Stimulated activated CD4-positive, alpha-beta T cell treated with anti-CD3 and anti-CD28 coated beads, Interleukin-15, amount 100 ng/mL, for 24 hours (primary cell): ENCODE measurements at places on chromosomes 1 and 21.

GRCh38 chr1:145983206-145983675, 13.1 kb downstream of the TXNIP start:
- no peak for DNase-seq

GRCh38 chr1:175499595-175500382, 243.6 kb downstream of the TNR start:
- no peak for DNase-seq

DNA sequence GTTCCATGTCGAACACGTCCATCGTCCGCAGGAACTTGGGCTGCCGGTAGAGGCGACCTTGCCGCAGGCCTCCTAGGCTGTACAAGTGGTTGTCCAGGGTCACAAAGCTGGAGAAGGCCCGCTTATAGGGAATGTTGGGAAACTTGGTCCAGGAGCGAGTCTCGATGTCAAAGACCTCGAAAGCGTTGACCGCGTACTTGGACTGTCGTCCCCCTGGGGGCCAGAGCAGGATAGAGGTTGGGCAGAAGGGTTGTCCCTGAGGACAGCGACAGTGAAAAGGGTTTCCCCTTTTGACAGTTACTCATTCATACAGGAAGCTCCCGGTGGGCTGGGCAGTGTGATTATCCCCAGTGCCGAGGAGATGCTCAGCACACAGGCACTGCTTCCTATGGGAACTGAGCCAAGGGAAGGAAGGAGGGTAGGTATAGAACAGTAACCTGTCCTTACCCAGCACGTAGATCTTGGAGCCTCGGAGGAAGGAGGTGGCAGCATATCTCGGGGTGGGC, 17.5 kb downstream of the KLHDC8A start:
- no peak for DNase-seq

GRCh38 chr1:197787623-197788536, 12.6 kb upstream of the DENND1B start:
- DNase-seq = no peak

GRCh38 chr1:191889623-191890003, 268.6 kb upstream of the RGS18 start:
- DNase-seq = no peak

DNA sequence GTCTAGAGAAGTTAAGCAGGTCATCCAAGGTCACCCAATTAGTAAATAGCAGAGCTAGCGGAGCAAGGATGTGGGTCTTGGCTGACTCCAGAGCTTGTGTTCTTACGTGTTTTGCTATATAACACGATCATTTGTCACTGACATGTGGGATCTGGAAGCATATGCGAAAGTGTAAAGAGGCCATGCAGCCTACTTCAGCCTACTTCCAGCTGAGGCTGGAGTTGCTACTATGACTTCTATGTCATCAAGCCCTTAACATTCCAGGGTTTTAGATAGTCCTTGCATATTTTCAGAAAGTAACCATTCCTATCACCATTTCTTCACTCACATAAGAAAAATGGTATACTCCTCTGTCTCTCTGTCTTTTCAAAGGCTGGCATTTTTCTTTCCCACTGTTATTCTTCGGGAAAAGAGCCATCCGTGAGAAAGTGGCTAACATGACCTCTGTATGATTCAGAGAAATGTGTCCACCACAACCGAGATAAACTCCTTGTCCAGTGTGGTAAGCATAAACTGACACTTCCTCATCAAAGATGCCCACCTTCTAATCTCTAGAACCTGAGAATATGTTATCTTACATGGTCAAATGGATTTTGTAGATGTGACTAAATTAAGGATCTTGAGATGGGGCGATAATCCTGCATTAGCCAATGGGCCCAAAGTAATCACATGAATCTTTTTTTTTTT, 24.0 kb upstream of the ABL2 start:
- no peak for DNase-seq

DNA sequence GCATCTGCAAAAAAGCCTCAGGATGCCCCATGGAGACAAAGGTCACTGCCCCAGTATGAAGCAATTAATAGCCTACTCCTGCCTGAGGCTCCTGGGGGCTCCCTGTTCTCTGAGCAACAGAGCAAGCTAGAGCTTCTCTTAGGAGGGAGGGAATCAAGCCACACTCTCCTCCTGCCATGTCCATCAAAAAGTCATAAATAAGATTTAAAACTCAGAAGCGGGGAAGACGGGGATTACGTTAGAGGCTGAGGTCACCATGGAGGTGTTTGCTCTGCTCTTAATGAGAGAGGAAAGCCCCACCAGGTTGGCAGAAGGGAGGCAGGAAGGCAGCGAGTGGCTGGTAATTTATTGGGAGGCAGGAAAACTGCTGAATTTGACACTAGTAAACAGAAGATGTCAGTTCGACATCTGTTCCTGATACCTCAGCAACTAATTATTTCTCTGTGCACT, 98.4 kb upstream of the TNR start:
- no peak for DNase-seq

GRCh38 chr1:98034505-98034904, 113.7 kb upstream of the DPYD start:
- DNase-seq = no peak

DNA sequence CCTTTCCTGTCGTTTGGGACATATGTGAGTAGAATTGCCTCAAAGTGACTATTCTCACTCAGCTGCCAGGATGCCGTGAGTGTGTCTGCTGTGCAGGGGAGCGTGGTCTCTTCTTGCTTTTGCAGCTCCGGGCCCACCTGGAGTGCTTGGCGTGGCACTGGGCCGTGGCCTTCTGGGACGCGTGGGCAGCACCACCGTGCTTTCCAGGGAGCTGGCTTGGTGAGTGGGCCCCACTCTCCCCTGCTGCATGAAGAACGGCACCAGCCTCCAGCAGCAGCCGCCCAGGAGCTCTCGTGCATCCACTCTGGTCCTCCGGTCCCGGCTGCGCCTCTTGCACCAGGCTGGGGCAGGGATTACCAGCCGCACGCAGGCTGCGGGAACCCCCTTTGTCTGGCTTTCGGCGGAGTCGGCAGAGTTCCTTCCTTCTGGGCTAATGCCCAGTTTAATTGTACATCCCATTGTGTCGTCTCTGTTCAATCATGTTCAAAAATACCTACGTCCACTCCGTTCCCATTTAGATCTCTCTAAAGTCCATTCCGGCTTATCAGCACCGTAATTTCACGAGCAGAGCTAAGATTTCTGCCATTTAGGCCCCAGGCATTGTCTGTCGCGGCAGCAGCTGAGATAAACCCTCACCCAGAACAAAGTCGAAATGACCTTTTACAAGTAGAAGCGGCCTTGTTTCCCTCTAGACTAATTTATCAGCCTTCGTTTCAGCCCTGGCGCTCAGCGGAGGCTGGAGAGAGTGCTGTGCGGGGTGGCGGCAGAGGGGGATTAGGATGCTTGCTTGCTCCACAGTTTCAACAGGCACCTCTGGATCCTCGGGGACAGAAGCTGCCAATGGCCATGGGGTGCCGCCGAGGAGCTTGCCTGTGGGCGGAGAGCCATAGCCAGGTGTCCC, 129.6 kb downstream of the PRDM16 start:
- no peak for DNase-seq
